ENCODE measurements at places on chromosomes 16 and 17.

- no peak for DNase-seq
These were observed 52.6 kb downstream of the MYO1D start for GRCh38 chr17:32824334-32824733.

- DNase-seq: peak; percentile 37
These were observed 13.9 kb downstream of the RECQL5 start for GRCh38 chr17:75652934-75653549.

DNA sequence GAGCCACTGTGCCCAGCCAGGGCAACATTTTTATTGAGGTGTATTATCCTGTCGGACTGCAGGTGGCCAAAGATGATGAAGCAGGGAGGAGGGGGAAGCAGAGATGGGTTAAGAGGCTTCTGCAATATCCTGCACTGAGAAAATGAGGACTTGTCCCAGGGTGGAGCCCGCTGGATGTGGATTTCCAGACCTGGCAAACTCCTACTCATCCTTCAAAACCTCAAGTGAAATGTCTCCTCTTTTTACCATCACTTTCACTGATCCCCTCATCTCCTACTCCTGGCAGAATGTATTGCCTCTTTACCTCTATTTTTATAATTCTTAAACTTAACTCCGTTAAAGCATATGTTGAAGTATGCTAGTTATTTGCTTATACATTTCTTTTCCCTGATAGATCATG lies 60.9 kb downstream of the MGAT5B start:
- DNase-seq: no peak

DNA sequence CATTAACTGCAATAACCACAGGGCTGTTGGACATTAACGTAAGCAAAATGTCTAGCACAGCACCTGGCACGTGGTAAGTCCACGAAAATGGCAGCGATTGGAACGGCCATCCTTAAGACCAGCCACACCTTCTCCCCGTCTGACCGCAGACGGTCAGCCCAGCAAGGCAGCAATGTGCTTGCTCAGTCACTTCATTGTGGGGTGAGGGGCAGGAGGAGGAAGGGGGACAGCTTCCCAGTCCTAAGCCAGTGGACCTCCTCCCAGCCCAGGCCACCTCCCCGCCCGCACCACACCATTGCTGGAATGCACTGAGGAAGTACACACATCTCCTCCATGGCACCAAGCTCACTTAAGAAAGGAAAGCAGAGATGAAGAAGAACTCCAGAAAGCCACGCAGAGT lies 8.6 kb upstream of the MYLK3 start:
- DNase-seq: no peak

DNA sequence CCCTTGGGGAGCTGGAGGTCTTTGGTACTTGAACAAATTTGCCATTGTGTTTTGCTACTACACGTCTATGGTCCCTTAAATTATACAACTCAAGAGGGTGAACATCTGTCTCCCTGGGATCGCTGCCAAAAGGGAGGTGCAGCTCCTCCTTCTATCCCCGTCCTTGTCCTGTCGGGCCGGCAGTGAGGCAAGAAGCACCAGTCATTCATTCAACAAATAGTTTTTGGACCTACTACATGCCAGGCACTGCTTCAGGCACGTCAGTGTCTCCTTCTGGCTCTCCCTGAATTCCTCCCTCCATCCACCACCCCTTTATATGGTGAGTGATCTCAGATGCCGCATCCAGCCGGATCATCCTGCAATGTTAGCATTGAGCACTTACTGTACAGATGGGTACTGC lies 2.2 kb upstream of the RPL38 start:
- no peak for DNase-seq

GRCh38 chr16:67430977-67431774 lies at the start of gene HSD11B2:
Gene HSD11B2, plus strand, starts transcription at chr16:67431121. Its CDS starts 128 bp downstream, at chr16:67431249.
- peak; percentile 55 for DNase-seq

DNA sequence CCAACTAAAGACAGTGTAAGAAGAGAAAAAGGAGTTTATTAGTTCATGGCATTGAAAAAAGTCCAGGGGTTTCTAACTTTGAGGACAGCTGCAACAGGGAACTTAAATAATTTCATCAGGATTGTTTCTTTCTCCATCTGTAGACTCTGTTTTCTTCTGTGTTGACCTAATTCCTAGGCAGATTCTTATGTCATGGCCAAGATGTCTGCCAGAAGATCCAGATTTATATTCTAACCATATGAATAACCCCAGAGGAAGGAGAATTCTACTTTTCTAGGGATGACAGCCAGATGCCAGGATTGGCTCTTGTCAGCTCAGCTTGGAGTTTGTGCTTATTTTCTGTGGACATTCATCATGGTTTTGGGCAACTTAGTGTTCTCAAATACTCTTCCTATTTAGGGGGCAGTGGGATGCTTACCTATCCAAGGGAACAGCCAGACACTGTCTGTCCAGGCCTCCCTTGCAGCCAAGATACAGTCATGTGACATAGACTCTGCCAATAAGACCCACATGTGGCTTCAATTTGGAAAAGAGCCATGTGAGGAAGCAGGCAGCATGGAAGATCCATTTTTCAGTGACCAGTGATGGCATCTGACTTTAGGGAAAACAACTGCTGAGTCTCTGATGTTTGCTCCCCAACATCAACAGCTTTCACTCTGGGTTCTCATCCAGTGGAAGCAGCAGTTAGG lies 18.2 kb downstream of the PCTP start:
- no peak for DNase-seq

DNA sequence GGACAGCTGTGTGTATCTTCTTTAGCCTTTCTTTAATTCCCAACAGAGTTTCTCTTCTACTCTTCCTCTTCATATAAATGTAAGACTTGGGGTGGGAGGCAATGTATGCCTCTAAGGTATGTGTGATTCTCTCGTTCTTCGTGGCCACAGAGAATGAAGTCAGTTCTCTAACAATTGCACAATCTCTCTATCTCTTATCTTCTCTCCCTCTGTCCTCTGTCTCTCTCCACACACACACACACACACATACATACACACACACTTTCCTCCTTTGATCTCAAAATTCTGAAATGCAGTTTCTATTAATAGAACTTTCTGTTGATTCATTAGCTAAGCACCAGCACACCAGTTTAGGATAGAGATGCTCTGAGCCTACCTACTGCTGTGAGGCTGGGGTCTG lies 615.7 kb upstream of the SALL1 start:
- DNase-seq: no peak

DNA sequence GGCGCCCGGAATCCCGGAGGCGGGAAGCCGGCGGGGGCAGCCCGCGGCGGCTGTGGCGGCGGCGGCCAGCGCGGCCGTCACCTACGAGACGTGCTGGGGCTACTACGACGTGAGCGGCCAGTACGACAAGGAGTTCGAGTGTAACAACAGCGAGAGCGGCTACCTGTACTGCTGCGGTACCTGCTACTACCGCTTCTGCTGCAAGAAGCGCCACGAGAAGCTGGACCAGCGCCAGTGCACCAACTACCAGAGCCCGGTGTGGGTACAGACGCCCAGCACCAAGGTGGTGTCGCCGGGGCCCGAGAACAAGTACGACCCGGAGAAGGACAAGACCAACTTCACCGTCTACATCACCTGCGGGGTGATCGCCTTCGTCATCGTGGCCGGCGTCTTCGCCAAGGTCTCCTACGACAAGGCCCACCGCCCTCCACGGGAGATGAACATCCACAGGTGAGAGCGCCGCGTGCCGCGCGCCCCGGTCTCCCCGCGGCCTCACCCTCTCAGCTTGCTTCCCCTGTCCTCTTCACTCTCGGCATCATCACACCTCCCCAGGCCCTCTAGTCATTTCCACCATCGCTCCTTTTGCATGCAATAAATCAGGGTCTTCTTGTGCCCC lies 706 bp downstream of the SHISA6 start:
- no peak for DNase-seq

GRCh38 chr17:77141846-77142449 lies 1.2 kb downstream of the SEC14L1 start:
- no peak for DNase-seq

GRCh38 chr16:88020516-88020885 lies 69.3 kb downstream of the BANP start:
- DNase-seq: no peak

DNA sequence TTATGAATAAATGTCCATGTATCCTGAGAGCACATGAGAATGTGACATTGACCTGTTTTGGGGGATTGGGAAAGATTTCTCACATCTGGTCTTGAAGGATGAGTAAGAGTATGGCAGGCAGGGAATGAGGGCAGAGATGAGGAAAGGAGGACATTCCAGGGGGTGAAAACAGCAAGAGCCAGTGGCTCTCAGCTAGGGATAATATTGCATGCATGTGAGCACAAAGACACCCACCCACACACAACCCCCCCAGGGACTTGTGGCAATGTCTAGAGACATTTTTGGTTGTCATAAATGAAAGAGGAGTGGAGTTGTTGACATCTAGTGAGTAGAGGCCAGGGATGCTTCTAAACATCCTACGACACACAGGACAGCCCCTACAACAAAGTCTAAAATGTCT lies 6.0 kb downstream of the MYO1D start:
- no peak for DNase-seq

DNA sequence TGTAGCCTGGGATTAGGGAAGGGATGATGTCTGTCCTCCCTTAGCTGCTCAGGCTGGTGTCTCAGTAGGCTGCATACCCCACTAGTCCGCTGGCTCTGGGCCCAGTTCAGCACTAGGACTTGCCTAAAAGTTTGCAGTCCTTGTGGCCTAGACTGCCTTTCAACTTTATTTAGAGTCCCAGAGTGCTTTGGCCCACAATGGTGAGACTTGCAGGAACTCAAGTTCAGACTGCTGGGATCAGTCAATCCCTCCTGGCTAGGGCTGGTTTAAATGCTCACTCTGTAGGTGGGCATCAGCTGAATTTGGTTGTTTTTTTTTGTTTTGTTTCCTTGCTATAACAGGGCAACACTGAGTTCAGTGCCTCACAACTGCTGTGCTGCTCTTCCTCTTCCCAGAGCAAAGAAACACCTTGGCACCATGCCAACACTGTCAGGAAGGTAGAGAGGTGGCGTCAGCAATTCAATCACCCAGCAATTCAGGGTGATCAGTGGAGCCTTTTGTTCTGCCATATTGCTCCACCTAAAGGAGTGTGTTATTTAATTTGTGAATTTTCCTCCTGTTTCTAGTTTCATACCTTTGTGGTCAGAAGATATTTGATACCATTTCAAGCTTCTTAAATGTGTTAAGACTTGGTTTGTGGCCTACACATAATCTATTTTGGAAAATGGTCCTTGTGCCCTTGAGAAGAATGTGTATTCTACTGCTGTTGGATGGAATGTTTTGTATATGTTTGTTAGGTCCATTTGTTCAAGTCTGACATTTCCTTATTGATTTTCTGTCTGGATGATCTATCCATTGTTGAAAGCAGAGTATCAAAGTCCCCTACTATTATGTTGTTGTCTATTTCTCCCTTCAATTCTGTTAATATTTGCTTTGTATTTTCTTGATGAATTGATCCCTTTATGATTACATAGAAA lies 284.0 kb upstream of the PMFBP1 start:
- DNase-seq: no peak

DNA sequence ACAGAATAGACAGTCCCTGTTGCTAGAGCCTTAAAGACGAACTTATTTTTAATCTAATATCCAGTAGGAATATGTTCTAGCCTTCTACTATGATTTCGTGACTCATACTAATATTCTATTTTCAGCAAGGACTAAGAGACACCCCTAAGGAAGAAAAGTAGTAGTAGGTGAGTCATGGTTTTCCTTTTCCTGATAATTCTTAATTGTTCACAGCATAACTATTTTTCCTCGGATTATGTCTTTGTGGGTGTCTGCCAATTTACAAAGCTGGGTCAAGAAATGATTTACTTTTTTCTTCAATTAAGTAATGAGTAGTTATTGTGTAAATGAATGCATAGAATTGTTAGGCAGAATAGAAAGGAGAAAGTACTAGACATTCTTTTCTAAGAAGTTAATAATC lies 292.2 kb downstream of the TOX3 start:
- no peak for DNase-seq

- no peak for DNase-seq
These were observed 560 bp downstream of the EFNB3 start for GRCh38 chr17:7705269-7706255.

GRCh38 chr16:49900875-49901274 lies 45.0 kb upstream of the ZNF423 start:
- DNase-seq: no peak

GRCh38 chr17:45172541-45173286 lies 11.0 kb downstream of the HEXIM2 start:
- peak; percentile 89 for DNase-seq

- DNase-seq: no peak
These were observed 129.0 kb downstream of the ENGASE start for GRCh38 chr17:79203657-79204056.

- no peak for DNase-seq
These were observed 6.5 kb downstream of the FMNL1 start for GRCh38 chr17:45227926-45228762.

- DNase-seq: no peak
These were observed 7.7 kb downstream of the HSDL1 start for GRCh38 chr16:84137287-84137686.

- DNase-seq: no peak
These were observed 36.1 kb downstream of the CYB5D2 start for GRCh38 chr17:4179071-4179470.

GRCh38 chr16:77112746-77113145 lies 78.2 kb upstream of the MON1B start:
- no peak for DNase-seq

- peak; percentile 96 for DNase-seq
These were observed at the start of gene MAPK8IP3 for GRCh38 chr16:1705688-1706385. Gene MAPK8IP3, plus strand, starts transcription at chr16:1706195. Its CDS starts 145 bp downstream, at chr16:1706340.

DNA sequence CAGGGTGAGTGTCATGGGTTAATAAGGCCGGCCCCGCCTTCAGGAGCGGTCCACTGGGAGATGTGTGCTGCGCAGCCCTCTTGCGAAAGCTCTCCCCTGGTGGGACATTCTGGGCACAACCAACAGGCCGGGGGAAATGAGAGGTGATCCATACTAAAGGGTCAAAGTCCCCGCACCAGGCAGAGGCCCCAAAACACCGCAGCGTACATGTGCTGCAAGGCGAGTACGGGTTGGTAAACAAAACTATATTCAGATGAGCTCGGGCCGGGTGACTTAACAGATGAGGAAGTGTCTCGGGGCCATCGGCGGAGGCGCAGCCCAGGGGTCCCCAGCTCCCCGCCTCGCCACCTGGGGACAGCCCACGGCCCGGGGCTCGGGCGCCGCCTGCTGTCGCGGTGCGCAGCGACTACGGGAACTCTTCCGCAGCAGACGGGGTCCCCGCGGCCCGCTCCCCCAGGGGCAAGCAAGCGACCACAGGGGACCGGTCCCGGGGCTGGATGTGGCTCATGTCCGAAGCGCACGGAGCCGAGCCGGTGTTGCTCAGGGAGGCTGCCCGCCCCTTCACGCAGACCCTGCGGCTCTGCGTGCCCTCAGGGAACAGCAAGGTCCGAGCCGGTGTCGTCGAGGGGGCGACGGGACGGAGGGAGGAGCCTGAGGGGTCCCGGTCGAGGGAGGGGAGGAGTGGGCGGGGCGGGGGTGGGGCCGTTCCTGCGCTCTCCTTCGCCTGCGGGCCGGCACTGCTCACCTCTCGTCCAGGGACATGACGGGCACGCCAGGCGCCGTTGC lies at the start of gene RAB37:
Gene RAB37 (plus strand): TSS at position 744 of the 786 bp plus-strand sequence. CDS start 17 bp downstream, at position 761.
- DNase-seq: no peak

GRCh38 chr17:28726226-28726626 lies at the start of gene TLCD1:
Gene TLCD1, minus strand, starts transcription at chr17:28726233. Its CDS starts 136 bp downstream, at chr17:28726097.
- no peak for DNase-seq

Data from head of caudate nucleus (tissue), 42 donors.